ENCODE measurements at places on chromosomes 3 and 15.

DNA sequence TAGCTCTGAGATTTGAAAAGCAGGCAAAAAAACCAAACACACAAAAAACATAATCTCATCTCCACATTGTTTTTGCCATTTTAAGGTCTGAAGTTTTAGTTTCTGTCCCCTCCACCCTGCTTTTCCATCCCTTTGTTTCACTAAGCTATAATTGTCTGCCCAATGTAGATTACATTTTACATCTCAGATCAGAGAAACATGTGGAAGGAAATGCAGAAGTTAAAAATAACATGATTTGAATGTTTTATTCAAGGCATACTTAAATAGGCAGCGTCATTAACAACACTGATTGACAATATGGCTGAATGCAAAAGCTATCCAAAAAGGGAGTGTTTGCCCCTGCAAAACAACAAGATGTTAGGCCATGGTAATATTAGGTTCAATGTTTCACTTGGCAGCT lies 448.1 kb upstream of the ZNF385D start:
- no peak for DNase-seq

GRCh38 chr3:175199961-175200360 lies 340.8 kb downstream of the NAALADL2 start:
- DNase-seq = no peak

DNA sequence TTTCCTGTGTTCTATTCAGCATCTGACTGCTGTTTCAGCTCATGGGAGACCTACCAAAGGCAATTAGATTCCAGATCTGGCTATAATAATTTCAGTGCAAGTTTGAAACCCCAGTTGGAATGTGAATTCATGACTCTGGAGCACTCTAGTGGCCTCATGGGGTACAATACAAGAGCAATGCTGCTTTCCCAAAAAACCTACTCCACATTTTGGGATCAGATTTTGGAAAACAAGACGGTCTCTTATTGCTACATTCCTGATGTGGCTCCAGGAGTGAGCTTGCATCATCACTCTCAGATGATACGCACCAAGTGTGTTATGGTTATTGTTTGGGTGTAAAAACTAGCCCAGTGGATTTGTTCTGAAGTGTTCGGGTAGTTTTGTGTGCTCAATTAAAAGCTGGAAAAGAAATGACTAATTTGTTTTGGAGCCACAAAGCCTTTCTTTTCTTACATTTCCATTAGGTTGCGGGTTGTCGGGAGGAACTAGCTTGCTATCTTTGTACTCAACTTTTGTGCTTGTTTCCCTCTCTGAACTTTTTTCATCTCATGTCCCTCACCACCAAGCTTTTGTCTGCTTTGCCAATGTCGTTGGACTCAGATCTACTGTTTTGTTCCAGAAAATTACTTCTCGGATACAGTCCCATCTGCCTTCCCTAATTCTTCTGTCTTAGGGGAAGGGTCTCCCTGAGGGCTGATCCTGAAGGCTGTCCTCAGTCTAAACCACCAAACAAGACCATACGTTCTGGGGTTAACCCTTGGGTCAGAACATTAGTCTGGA lies 272.1 kb downstream of the BBX start:
- DNase-seq = no peak

- DNase-seq = no peak
Measured at GRCh38 chr15:65998486-65998885, 129.2 kb downstream of the RAB11A start.

GRCh38 chr3:133649486-133650068 lies 12.2 kb downstream of the TOPBP1 start:
- no peak for DNase-seq

GRCh38 chr3:140699516-140700231 lies 21.8 kb downstream of the TRIM42 start:
- DNase-seq = no peak

DNA sequence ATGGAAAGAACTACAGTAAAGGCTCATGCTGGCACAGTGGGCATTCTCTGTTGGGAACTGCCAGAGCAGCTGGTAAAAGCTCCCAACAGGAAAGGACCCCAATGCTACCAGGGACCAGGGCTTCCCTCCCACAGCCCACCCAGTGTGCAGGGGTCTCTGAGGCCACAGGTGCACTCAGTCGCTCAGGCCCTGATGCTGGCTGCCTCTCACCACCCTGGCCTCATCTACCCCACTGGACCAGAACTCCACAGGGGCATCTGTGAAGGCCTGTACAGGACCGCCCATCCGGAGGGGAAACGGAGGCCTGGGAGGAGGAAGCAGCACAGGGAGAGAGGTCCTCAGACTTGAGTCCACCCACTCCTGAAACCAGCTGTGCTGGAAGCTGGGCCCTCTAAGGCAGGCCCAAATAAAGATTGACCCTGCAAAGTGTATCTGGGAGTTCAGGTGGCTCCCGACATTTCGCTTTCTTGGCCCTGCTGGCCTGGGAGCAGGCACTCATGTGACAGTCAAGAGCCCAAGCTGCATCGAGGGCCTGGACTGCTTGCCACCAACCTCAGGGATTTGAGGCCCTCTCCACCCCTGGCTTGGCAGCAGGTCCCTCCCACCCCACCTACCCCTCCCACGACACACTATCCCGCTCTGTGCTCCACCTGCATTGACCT lies 12.7 kb downstream of the KLF15 start:
- peak; percentile 30 for DNase-seq

DNA sequence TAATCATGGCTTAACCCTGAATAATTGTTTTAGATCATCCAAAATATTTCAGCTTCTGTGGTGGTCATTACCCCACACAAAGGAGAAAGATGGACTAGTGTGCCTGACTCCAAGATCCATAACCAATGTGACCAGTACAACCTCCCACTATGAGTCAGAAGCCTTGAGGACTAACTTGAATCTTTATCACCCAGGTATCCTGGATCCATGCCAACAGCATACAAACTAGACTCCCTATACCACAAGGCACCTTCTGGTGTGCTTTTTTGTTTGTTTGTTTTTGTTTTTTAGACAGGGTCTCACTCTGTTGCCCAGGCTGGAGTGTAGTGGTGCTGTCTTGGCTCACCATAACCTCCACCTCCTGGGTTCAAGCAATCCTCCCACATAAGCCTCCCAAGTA lies 317.7 kb downstream of the VPS13C start:
- DNase-seq = no peak

GRCh38 chr15:70374096-70374495 lies 276.4 kb upstream of the TLE3 start:
- no peak for DNase-seq

- no peak for DNase-seq
Measured at GRCh38 chr15:99090011-99090699, 14.7 kb upstream of the SYNM start.

DNA sequence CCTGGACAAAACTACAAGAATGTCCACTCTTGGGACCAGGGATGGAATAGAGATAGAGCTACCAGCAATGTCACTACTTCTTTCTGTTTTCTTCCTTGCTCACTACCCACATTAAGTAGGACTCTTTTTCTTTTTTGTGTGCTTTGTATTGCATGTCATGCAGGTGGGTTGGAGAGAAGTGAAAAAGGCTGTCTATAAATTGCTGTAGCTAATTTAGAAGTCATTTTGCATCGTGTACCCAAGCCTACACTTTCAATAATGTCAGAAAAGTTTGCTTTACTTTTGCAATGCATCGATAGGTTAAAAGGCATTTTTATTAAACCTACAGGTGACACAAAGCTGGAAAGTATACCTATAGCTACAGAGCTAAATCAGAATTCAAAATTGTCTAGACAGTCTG lies 58.9 kb downstream of the GTF2E1 start:
- no peak for DNase-seq

DNA sequence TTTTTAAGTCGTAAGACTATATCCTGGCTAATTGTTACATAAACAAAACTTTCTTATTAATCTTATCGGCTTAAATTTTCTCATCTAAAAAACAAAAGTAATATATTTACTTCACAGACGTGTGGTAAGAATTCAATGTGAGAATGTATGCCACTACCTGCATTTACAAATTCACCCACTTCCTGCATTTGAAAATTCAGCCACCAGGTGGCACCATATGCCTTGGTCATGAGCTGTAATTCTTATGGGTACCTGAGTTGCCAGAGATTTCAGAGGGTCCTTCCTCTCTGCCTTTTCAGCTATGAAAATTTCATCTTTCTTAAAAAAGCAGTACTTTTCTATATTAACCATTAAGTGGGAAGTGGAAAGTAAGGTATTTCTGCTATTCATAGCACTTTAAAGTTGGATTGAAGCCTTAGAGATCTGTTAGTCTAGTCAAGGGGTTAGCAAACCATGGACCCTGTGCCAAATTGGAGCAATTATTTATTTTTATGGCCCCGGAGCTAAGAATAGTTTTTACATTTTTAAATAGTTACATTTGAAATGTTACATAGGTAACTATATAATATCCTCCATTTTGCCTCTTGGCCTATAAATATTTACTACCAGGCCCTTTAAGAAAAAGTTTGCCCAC lies 127.8 kb downstream of the HCN4 start:
- DNase-seq = peak; percentile 81

GRCh38 chr3:194587438-194587931 lies 45.7 kb downstream of the TMEM44 start:
- no peak for DNase-seq

- DNase-seq = no peak
Measured at GRCh38 chr15:52925130-52925529, 135.0 kb upstream of the ONECUT1 start.

DNA sequence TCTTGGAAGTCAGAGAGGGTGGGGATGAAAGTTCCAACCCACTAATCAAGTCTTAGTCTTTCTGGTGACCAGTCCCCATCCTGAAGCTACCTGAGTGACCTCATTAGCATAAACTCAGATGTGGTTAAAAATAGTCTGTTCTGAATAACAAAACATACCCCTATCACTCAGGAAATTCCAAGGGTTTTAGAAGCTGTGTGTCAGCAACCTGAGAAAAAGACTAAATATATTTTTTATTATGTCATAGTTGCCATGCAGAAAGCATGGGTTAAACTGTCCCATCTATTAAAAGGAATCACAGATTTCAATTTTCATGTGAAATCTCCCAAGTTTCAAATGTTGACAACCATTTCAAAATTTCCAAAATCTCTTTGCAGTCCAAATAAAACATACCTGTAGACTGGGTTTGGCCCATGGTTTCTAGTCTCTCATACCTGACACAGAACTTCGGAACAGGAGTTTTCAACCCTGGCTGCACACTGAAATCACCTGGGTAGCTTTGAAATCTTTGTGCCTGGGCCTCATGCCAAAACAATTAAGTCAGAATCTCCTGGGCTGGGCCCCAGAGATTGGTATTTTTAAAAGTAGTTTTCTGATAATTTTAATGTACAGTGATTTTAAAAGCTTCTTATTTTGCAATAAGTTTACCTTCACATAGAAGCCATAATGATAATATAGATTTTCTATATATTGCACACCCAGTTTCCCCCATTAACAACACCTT lies 476.3 kb downstream of the RBMS3 start:
- peak; percentile 60 for DNase-seq

DNA sequence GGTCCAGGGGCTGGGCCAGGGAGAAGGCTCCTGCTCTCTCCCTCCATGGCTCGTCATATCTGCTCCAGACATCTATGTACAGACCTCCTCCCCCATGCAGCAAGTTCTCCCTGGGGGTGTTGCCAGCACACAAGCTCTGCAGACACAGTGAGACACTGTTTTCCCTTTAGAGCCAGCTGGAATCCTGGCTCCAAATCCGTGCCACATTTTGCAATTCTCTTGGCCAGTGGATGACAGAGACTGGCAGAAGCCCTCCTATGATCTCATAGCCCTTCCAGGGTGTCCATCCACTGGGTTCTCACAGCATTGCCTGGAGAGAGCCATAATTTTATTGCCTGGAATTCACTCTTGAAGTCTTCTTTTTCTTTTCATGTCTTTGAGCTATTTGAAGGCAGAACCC lies 203.9 kb downstream of the TLE3 start:
- peak; percentile 60 for DNase-seq

DNA sequence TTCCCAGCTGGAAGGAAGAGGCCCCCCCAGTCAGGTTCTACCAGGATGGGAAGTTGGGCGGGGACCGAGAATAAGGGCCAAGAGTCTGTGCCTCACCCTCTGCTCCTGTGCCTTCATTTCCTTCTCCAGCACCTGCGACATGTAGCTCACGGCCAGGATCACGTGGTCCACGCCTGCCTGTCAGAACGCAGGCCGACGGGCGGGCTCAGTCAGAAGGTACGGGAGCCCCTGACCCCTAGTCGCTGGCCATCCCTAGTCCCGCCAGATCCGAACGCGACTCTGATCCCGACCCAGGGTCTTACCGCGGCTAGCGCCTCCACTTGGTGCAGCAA lies 489 bp downstream of the GMPPB start:
- peak; percentile 85 for DNase-seq

GRCh38 chr3:59429198-59429597 lies 379.4 kb upstream of the CFAP20DC start:
- no peak for DNase-seq
